ENCODE measurements at places on chromosomes 7 and 10.

- DNase-seq = peak; percentile 66
Observed at GRCh38 chr10:71573562-71574518, 145.7 kb downstream of the C10orf105 start.

DNA sequence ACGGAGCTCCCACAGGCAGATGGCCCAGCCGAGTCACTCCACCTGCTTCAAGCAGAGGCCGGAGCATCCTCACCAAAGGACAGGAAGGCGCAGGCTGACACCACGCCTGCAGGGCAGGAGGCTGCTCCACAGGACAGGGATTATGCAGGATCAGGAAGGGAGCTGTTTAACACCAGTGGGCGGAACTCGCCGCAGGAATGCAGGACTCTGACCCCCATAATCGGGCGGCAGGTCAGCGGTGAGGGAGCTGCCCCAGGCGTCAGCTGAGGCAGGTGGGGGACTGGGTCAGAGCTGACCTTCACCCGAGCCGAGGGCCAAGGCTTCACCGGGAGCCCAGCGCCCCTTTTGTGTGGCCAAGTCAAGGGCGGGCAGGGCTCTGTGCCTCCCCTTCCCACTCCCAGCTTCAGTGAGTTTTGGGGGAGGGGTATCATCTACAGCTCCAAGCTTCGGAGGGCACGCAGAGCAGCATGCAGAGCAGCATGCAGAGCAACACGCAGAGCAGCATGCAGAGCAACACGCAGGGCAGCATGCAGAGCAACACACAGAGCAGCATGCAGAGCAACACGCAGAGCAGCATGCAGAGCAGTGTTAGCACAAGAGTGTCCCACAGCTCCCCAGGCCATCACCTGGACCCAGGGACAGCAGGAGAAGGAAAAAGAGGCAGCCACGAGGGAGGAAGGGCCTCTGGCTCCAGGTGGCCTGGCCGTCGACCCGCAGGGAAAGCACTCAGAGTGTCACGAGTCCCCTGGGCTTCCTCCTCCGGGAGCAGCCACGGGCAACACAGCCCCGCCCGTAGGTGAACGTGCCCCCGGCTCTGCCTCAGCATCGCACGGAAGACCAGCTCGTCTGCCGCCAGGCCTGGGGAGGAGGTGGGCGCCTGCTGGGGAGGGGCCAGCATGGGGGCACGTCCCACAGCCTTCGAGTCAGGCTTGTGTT, 151.7 kb upstream of the PPP2R2D start:
- no peak for DNase-seq

- peak; percentile 71 for DNase-seq
Observed at GRCh38 chr10:102603946-102604345, 40.3 kb upstream of the TRIM8 start.

DNA sequence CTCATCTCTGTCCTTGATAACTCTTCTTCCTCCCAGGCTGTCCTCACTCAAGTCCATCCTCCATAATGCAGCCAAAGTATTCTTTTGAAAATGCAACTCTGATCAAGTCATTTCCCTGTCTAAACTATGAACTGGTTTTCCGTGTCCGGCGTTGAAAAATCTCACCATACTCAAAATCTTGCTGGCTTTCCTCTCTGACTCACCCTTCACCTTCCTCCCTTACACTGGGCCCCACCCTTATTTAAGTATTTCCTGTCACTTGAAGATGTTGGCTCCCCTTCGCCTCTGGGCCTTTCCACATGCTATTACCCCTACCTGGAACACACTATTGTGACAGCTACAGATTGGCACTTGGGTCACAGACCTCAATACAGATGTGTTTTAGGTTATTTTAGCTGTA, 515.6 kb downstream of the INHBA start:
- no peak for DNase-seq

DNA sequence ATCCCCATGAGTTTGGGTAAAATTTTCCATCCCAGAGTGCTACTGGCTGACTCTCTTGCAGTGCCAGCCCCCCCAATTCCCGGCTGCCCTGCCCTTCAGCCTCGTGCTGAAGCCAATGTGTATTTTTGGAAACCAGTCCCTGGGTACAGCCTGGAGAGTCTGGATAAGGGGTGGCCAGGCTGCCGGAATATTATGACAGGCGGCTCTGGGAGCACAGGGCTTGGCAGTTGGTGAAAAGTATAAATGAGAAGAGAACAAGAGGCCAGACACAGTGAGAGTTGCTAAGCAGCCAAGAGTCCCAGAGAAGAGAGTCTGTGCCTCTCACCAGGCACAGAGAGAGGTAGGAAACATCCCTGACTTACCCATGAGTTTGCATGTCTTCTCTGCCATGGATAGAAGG, 53.6 kb downstream of the TMEM130 start:
- no peak for DNase-seq

- no peak for DNase-seq
Observed at GRCh38 chr7:69436946-69437345, 161.3 kb upstream of the AUTS2 start.

DNA sequence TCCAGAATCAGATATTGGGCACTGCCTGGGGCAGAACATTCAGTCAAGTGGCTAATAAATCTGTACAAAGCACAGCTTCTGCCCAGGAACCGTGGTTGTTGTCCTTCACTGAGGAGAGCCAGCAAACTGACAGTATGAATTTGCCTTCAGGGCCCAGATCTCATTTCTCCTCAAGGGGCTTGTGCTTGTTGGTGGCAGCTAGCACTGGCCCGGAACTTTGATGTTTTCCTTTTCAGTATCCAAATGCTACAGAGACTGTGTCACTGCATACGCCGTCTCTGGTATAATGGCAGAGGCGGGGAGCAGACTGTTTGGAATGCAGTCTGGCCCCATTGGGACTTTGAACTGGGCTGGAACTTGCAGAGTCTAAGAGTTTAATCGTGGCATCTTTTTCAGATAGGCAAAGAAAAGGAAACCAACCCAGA, 30.4 kb upstream of the ADD3 start:
- DNase-seq = no peak

DNA sequence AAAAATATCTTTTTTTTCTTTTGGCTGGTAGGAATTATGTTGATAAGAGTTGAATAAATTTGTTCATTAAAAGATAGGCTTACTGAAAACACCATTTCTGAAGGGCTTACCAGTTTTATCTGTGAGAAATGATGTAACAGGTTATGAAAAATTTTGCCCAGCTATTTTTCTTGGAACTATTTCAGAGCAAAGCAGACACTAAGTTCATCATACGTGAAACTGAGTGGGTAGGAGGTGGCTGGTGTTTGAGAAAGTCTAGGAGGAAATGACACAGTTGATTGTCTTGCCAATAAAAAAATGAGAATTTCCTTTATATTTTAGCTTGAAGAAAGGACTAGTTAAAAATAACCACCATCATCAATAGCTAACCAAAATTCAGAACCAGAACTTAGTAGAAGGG, 6.2 kb upstream of the MRC1 start:
- DNase-seq = no peak

DNA sequence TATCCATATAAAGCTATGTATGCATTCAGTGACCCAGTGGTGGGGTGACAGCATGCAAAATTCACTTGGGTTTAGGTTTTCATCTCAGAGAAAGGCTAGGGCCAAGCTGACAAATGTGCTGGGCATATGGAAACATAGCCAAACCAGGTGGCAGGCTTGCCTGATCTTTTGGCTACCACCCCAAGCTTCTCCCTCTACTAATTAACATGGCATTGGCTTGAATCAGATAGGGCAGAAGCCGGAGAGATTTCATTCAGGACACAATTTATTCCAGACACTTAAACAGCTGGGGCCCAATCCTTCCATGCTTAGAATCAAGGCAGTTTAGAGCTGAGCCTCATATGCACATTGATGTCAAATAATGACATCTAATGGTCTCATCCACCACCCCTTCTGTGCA, 95.5 kb upstream of the AGK start:
- no peak for DNase-seq

DNA sequence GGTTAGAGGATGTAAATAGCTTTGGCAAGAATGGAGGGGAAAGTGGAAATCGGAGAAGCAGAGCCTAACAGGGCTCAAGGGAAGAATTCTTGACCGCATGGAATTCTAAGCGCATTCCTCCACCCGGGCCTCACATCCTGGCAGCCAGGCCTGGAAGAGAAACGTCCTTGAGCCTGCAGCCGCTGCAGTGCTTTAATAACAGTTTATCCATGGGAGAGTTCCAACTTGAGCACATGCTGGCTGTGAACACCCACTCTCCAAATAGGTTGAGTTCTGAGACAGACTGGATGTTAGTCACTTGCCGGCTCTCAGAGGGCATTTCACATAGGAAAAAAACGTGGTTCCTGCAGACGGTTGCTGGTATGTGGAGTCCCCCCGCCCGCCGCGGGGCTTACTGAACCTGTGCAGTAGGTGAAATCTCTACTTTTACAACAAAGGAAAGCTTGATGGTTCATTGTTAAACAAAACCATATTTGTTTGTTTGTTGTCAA, 61.4 kb upstream of the STEAP1B start:
- DNase-seq = no peak

- no peak for DNase-seq
Observed at GRCh38 chr10:55466806-55467504, 665.9 kb upstream of the PCDH15 start.

DNA sequence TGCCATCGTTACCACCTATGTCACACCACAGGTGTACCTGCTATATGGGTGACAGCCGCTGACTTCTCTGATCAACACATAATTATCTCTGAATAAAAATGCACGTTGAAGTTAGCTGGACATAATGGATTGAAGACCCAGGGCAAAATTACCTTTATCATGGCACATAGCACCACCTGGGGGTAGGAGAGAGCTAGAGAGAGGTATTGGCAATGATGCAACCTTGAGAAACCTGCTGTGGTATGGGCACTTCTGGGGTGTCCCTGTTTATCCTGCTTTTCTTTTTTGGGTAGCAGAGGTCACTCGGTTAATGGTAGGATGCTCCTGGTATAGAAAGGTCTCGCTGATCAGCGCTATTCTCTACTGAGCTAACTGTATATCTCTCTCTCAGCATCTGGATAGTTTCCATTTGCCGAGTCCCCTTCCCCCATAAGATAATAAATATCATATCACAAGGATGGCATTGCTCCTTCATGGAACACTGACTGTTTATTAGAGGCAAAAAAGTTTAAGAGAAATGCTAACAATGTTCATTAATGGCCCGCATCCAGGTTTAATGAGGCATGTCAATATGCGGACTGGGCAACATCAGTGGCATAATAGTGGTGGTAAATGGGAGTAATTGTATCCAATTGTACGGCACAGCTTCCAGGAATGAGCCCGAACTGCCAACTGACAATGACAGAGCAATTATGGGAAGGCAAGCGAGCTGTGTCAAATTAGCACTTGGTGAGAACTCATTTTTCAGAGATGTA, 323.1 kb downstream of the TFEC start:
- no peak for DNase-seq

DNA sequence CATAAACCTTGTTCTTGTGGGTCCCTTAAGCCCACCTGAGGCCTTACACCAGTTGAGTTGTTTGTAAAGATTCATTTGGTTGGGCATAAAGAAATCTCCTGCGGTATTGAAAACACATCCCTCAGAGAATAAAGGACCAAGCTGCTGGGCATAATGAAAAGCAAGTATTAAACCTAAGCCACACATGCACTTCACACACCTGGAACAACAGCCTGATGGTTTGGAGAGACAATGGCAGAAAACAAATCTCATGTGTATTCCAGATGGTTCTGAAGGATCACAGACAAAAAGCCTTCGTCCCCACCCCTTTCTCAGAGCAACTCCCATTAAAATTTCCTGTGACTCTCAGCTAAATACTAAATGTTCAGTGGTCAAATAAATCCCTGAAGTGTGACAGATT, 44.2 kb downstream of the FEZF1 start:
- DNase-seq = no peak

GRCh38 chr7:154423231-154423630, 371.0 kb downstream of the DPP6 start:
- DNase-seq = no peak

GRCh38 chr7:98884416-98884815, 6.1 kb downstream of the TRRAP start:
- no peak for DNase-seq

DNA sequence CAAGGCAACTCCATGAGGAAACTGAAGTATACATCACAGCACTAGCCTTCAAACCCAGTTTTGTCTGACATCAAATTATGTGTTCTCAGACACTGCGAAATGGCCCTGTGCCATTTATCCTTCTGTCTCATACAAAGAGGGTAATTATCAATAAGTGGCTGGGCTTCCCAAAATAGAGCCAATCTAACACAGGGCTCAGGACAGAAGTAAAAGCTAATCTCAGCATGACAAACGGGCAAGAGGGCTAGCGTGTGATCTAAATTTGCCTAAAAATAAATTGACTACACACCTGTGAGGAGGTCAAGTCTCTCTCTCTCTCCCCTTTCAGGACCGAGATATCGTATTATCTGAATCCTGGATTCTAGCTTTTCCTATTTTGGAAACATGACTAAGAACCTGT, 67.2 kb downstream of the DGKB start:
- DNase-seq = no peak

DNA sequence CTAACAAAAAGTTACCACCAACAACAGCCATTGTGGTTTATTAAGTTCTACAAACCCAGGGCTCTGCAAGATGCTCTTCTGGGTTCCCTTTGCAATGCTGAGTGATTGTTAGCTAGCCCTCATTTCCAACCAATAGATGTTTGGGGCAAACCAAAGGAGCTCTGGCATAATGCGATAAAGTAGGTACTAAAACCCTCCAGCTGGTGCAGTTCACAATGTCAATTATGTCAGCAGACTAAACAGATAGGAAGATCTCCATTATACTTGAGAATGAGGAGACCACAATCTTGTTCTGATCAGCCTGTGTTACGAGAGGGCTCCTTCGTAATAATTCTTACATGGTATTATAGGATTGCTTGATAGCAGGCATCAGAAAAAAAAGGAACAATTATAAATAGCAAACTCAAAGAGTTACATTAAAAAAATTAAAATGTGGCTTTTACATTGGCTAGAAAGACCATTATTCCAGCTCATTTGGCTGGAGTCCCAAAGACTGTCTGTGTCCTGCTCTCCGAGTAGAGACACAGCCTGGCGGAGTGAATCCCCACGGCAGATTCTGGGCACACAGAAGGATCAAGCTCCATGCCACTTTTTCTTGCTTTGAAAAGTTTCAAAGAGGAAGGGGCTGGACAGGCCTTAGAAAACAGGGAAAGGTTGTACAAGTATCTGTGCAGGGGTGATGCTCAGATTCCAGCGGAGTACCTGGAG, 93.8 kb downstream of the ZRANB1 start:
- no peak for DNase-seq

DNA sequence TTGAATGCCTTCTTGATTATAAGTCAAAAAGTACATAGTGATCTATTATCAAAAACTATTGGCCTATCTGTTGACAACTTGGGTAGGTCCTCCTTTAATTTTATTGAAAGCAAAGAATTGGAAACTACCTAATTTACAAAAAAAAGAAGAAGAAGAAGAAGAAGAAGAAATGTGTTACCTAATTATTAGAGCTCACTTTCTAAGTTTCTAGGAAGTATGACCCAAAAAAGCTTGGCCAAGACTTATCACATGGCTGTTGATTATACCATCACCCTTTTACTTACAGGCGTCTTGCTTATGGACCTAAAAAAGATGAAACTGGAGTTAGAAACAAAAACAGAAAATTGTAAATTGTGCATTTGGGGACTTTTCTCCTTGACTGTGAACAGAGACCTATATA, 81.8 kb upstream of the PIK3CG start:
- DNase-seq = no peak

GRCh38 chr7:129739427-129739826, 127.9 kb downstream of the NRF1 start:
- no peak for DNase-seq
